ENCODE measurements at places on chromosomes 2 and 18.

GRCh38 chr2:237873897-237874551 is 14.6 kb downstream of the RAMP1 start:
- no peak for DNase-seq

DNA sequence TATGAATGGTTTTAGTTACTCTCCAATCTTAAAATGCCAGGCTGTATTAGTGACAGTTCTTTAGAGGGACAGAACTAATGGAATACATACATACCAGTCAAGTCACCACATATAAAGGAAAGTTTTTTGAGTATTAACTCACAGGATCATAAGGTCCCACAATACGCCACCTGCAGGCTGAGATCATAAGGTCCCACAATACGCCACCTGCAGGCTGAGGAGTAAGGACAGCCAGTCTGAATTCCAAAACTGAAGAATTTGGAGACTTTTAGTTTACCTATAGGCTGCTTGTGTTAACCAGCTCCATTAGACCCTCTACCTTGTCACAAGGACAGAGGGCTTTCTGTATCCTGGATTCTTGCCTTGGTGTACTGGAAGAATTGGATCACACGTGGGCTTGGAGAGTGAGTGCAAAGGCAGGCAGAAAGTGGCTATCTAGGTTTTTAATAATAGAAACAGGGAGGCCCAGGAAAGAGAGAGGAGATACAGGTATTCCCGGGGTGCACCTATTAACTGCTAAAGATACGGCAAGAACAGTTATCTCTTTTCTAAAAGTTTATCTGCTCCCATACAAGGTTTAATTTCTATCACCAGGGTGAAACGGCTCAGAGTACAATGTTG is 234.9 kb upstream of the CYRIA start:
- DNase-seq, result no peak

DNA sequence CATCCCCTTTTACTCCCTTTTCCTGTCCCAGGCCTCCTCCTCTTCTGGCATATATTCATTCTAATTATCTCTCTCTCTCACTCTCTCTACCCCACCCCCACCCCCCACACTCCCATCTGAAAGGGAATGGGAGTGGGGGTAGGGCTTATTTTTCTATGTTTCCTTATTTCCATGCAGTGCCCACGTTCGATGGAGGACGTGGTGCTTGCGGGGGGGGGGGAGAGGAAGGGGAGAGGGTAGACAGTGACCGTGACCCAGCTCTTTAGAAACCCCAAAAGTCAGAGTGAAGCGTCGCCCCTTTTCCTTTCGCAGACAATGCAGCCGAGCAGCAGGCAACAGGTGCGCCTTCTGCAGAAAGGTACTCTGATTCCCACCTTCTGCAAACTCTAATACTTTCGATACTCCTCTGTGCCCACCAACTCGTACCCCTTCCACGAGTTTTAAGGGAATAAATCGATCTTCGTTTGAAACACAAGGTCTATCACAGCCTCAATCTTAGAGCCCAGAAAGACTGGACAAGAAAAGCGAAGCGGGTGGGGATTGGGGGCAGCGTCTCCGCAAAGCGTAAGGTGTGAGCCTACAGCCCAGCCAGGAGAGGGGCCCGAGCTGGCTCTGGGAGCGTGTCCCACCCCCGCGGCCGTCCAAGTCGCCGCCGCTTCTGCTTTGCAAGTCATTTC is 891 bp upstream of the NR4A2 start:
- DNase-seq, result no peak

- DNase-seq, result no peak
Observed at GRCh38 chr2:189022492-189022891, 48.3 kb downstream of the COL3A1 start.

- DNase-seq, result no peak
Observed at GRCh38 chr2:99851089-99851488, 291.3 kb downstream of the AFF3 start.
